GM20000 (cell line): ENCODE measurements at places on chromosomes 1 and 21.

GRCh38 chr1:6106321-6106731 lies 60.6 kb downstream of the KCNAB2 start:
- DNase-seq: no peak

DNA sequence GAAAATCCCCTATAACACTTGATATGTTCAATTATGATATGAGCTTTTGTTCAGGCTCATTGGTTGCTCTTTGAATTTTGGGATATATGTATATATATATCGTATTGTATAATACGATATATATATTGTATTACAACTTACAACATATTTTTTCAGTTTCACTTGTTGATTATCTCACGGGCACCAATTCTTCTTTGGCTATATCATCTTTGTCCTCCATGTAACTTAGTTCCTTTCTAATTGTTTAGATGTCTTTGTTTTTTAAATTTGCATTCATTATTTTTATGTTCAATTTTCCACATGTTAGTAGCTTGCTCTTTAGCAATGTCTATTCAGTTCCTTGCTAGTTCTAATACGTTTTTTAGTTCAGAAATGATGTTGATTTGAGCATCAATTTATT lies 150.0 kb downstream of the BACH1 start:
- no peak for DNase-seq

DNA sequence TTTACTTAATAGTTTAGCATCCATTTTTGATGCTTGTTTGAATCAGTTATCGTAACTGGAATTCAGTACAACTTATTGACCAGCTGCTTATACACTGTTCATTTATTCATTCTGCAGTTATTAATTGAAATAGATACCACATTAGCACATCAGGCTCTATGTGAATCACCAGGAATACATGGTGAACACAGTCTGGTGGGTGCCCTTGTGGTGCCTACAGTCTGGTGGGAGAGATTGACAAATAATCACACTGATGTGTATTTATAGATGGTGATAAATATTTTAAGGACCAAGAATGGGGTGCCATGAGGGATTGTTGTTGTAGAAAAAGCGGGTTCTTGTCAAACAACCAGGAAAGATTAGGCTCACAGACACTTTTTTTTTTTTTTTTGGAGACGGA lies 87.6 kb downstream of the ZFYVE9 start:
- no peak for DNase-seq

DNA sequence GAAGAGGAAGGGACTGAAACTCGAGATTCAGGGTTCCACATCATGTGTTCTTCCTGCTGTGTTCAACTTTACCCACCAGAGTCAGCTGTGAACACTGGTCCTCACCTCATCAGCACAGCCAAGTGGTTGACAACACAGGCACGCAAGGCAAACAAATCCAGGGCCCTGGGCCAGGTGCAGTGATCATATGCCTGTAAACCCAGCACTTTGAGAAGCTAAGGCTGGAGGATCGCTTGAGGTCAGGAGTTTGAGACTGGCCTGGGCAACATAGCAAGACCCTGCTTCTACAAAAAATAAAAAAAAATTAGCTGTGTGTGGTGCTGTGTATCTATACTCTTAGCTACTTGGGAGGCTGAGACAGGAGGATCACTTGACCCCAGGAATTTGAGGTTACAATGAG lies 8.4 kb upstream of the XKR8 start:
- no peak for DNase-seq

DNA sequence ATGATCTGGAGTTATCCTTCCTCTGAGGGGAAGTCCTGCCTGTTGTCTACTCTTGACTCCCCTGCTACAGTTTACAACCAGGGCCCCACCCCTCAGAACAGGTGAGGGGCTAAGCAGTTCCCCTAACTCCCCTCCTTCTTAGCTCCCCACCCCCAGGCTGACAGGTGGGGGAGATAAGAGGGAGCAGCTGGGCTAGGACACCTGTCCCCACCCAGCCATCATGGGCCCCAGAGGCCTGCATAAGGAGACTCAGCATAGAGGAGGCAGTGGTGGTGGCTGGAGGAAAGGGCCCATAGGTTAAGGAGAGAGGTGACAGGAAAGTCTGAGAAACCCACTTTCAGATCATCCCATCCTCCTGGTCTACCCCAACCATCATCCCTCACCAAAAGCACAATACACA lies 6.8 kb downstream of the MEF2D start:
- no peak for DNase-seq

- no peak for DNase-seq
These were observed 15.9 kb upstream of the TMEM125 start for GRCh38 chr1:43253876-43254275.

- DNase-seq: peak; percentile 62
These were observed 283.5 kb downstream of the C1orf94 start for GRCh38 chr1:34460193-34460592.

DNA sequence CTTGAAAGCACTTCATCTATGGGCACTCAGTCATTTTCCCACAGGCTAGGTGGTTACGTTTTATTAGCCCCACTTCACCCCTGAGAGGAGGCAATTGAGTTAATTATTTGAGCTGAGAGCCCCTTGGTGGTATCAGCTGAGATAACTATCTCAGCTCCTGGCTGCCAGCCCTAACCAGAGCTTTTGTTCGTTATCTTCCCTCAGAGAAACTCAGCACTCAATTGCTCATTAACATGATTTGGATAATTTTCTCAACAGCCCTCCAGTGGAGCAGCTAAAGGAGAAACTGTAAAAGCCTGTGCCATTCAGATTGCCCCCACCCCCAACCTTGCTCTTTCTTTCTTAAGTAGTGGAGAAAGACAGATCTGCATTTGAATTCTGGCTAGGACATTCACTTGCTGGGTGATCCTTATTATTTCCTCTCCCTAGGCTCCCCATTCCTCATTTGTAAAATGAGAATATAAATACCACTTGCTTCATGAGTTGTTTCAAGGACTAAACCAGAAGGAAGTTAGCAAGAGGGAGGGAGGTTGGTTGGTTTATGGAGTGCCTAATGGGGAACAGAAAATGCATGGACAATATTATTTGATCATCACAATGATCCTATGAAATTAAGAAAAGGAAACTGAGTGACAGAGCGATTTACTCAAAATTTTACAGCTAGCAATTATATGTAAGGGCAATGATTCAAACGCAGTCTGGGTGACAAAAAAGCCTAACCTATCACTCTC lies 218.7 kb upstream of the FGGY start:
- no peak for DNase-seq

GRCh38 chr1:170326186-170326585 lies 180.4 kb downstream of the NTMT2 start:
- DNase-seq: no peak

- no peak for DNase-seq
These were observed 148.3 kb downstream of the MATN1 start for GRCh38 chr1:30575066-30575465.

DNA sequence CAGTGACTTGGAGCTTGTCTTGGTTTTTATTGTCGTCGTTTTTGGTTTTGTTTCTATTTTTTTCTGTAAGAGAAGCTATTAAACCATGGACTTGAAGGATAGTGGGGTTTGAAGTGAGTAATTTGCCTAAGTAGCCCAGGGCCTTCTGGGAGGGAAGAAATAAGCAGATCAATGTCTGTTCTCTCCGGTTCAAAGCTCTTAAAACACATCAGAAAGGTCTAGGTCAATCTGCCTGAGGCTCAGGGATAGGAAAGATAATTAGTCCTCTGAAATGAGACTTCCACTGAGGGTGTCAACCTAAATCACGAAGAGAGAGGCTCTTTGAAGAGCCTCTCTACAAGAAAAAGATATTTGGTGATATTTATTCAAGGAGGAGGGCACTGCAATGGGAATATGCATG lies 178.0 kb downstream of the MATN1 start:
- no peak for DNase-seq
